Esophagus squamous epithelium (tissue), 5 donors: ENCODE measurements at places on chromosomes 12 and 14.

DNA sequence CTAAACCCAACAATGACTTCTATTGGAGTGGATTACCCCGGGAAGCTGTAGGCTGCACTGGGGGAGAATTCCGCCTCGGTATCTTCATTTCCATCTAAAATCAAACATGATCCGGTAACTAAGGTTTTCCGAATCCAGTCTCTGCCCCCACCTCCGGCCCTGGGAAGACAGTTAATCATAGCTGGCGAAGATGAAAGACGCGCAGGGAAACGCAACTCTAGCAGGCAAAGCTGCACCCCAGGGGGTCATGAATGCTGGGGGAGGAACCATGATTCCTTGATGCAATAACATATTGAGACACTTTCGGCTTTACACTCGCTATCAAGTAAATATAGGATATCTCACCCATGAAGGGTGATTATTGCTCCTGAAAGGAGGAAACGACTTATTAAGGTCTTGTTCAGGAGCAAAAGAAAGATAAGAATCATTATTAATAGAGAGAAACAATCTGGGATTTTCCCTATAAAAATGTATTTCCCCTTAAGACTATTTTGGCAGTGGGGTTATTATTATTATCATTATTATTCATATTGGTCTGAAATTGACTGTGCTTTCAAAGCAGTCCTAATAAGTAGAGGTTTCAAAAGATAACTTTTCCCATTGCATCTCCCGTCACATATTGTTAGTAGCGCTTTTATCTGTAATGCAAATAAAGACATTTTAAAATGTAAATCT is 614.9 kb downstream of the VRK1 start:
- DNase-seq: no peak

- DNase-seq: no peak
Measured at GRCh38 chr14:64958201-64958600, 13.9 kb downstream of the RAB15 start.

- DNase-seq: no peak
Measured at GRCh38 chr12:116529048-116529447, 30.1 kb upstream of the MAP1LC3B2 start.

- no peak for DNase-seq
Measured at GRCh38 chr12:43361031-43361710, 190.8 kb downstream of the ADAMTS20 start.

GRCh38 chr14:104554088-104554607 is 25.4 kb upstream of the C14orf180 start:
- no peak for DNase-seq

DNA sequence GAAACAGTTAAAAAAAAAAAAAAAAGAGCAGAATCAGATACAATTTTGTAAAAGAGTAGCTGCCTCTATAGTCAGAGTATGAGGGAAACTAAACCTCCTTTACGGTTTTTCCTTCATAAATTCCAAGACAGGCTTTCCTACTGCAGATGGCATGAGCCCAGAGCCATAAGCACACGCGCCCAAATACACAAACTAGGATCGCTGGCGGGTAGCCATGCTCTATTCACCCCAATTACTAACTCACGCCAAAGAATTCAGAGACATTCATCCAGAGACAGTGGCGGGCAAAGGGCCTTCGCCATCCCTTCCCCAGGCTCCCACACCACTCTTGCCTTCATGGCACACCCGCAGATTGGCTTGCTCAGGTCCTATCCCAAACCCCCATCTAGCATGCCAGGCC is 48.2 kb downstream of the MOK start:
- DNase-seq: no peak

GRCh38 chr12:43880547-43880946 is 44.7 kb downstream of the TMEM117 start:
- no peak for DNase-seq

DNA sequence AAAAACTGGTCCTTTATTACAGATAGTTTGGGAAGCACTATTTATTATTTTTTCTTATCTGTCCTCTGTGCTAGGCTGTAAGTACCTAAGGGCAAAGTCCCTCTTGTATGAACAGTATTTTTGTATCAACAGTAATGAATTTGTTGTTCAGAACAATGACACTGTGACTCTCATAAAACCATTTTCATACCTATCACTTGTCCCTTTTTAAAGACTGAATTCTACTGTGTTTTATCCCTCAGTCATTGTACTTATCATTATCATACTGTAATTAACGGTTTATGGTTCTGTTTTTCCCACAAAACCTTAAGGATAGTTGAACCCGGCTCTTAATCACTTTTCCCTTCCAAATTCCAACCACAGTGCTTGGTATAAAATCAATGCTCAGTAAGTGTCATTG is 69.4 kb downstream of the SRGAP1 start:
- DNase-seq: no peak

GRCh38 chr12:109387425-109388166 is 39.9 kb downstream of the MYO1H start:
- DNase-seq: no peak

DNA sequence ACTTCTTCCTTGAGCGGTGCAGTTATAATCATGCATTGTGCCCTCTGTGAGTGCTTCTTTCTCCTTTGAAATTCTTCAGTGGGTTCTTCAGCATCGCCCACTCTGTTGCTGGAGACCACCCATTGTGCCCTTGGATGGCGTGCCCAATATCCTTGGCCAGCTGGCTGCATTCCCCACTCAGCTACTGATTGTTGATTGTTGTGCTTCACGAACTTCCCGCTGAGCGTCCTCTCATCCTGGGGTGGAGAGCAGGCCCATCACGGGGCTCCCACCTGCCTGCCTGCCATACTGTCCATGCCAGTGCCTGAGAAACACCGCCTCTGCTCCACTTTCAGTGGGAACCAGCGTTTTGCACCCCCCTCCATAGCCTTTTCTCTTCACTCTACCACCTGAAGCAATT is 8.6 kb upstream of the SSTR1 start:
- DNase-seq: no peak

DNA sequence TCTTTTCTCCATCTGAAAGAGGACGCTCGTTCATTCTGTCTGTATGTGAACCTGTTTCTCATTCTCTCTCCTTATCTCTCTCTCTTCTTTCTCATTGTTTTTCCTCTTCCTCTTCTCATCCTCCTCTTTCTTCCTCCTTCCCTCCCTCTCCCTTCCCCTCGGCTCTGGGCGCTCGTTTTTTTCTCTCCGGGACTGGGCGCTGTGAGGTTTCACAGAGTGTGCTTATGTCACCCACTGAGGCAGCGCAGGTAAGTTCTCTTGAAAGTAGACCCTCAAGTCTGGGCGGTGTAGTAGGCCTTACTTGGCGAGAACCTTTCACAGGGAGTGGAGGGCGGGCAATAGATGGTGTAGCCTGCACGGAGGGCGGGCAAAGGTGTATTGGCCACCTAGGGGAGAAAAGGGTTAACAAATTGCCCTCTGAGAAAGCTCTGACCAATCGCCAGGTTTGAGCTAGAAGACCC is 4.5 kb upstream of the SIX1 start:
- DNase-seq: no peak

- no peak for DNase-seq
Measured at GRCh38 chr12:40405419-40405818, 180.6 kb downstream of the LRRK2 start.

DNA sequence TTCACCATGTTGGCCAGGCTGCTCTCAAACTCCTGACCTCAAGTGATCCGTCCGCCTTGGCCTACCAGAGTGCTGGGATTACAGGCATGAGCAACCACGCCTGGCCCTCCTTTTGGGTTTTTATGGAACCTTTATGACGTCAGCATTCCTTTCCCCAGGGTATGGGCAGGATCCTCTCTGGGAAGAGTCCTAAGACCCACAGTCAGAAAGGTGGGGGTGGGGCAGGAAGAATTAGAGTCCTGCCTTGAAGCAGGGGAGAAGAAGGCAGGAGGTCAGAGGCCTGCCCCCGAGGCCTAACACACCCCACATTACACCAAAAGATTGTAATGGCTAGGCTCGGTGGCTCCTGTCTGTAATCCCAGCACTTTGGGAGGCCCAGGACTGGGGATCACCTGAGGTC is 30.8 kb upstream of the CDK17 start:
- no peak for DNase-seq

DNA sequence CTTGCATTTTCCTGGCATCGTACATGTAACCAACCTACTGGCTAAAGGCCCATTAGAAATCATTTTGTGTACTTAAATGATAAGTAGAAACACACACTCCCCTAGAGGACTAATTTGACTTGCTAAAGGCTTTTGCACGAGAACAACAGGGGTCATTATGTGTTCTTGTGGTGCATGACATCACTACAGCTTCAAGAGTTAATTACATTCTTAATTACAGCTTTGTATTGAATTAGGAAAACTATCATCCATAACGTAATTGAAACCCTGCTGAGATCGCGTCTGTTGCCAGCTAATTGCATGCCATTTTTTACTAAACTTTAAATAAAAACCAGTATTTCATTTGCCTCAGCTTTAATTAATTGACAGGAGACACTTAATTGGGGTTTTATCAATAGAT is 51.4 kb downstream of the TMEM132C start:
- DNase-seq: no peak

GRCh38 chr12:106204312-106204711 is 43.5 kb downstream of the CKAP4 start:
- DNase-seq: no peak

GRCh38 chr14:61212546-61212945 is 68.6 kb downstream of the TMEM30B start:
- no peak for DNase-seq

- DNase-seq: no peak
Measured at GRCh38 chr12:65605019-65605418, 219.3 kb upstream of the HMGA2 start.

DNA sequence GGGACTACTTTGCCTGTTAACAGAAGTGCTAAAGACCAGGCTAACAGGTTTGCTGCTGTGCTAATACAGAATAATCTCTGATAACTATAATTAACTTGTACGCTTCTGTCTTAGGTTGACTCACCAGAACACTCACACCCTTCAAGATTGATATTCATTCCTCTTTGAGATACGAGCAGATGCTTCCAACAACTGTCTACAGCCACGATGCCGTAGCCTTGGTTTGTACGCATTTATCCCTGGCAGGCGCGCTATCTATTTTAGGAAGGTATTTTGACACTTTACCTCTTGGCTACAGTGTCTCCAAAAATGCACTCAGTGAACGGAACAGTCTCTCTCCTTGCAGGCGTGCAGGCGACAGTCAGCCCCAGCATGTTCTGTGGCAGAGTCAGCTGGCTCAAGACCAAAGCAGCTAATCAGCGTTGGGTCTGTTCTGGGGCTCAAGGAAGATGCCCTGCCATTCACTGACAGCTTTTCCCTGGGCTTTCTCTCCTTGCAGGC is 146.4 kb upstream of the PRICKLE1 start:
- DNase-seq: no peak

DNA sequence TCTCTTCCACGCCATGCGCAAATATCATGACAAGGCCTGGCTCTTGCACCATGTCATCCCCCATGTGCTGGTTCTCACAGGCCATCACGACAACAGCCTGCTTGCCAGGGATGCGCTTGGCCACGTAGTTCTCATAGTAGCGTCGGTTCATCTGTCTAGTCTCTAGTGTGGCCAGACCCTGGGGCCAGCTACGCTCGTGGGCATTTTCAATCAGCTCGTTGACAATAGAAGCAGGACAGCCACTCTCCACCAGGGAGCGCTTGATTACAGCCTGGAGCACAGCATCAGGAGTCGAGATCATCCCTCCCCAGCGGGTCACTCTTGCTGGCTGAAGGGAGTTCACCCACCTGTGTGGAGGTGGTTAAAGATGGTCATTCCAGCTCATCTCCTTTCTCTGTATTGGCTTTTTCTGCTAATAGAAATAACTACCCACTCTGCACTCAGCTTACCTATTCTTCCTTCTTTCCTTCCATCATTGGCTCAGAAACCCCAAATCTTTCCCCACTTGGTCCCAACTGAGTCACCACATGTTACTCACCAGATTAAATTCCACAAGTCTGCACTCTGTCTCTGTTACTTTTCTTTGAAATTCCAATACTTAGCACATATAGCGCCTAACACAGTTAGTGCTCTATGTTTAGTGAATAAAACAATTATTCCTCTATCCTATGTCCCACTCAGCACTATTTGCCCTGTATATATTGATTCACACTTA is 15.1 kb downstream of the RNF41 start:
- no peak for DNase-seq

GRCh38 chr14:20477211-20477876 is 8.1 kb downstream of the PNP start:
- DNase-seq: no peak

- DNase-seq: no peak
Measured at GRCh38 chr12:24738441-24738840, 210.5 kb downstream of the BCAT1 start.

GRCh38 chr14:97724265-97724731 is 927.1 kb downstream of the VRK1 start:
- no peak for DNase-seq

- DNase-seq: no peak
Measured at GRCh38 chr12:106136263-106136662, 2.5 kb downstream of the NUAK1 start.

GRCh38 chr12:19129122-19129485 is 429 bp upstream of the PLEKHA5 start:
- no peak for DNase-seq
